CD4-positive, alpha-beta T cell treated with Interleukin-15 for 1 hour (primary cell): ENCODE measurements at places on chromosomes 2 and 18.
A peak's percentile ranks its signal among the peaks of the same experiment; 100 is the strongest.

GRCh38 chr2:3349211-3349693 lies 28.4 kb downstream of the EIPR1 start:
- DNase-seq = no peak

DNA sequence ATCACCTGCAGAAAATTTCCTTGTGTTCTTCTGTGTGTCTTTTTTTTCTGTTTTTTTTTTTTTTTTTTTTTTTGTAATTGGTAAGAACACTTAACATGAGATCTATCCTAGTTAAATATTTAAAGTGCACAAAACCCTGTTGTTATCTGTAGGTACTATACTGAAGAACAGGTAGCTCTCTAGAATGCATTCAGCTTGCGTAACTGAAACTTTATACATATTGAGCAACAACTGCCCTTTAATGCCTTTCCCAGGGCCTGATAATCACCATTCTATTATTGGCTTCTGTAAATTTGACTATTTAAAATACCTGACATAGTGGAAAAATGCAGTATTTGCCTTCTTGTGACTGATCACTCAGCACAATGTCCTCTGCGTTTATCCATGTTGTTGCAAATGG lies 701.8 kb downstream of the SUCLG1 start:
- DNase-seq = no peak

DNA sequence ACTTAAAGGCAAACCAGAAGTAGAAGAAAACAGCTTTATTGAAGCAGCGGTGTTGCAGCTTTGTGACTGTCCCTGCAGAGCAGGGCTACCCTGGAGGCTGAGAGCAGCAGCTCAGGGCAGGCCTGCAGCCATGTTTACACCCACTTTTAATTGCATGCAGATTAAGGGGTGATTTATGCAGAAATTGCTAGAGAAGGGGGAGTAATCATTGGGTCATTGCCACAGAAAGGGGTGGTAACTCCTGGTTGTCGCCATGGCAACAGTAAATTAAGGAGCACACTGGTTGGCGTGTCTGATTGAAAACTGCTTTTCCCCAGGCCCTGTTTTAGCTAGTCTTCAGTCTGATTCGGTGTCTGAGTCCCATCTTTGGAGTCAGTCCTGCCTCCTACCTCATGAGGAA lies 195.4 kb upstream of the HDAC4 start:
- no peak for DNase-seq

DNA sequence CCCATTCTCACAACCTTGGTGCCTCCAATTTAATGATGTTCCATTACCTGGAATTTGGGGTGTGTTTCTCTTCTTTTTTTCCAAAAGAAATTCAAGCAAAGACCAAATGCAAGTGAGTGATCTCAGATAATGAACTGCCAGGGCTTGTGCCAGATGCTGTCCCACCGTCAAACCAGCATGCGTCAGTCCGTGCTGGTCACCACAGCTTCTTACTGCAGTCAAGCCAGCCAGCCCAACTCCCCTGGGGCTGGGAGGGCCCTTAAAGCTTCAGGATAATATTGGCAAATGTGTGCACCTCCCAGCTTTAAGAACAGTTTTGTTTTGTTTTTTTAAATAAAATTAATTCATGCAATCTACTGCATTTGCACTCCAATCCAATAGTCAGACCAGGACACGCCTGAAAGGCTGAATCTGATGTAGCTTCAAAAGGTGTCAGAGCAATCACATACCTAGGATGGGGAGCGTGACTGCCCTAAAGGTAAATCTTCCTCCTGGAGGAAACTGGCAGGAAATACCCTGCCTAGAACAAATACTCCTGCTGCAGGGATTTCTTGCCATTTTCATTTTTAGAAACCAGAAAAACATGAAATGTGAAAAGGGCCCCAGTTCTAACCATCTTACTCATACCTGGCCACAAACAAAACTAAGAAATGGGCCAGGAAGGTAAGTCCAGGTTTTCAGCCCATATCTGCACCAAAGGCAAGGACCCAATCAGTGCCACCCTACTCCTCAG lies 26.8 kb upstream of the SP3 start:
- no peak for DNase-seq

- DNase-seq = peak; percentile 75
Observed at GRCh38 chr2:10278029-10278762, 24.5 kb upstream of the HPCAL1 start.

GRCh38 chr2:231123362-231123898 lies 1.4 kb downstream of the HTR2B start:
- DNase-seq = no peak

DNA sequence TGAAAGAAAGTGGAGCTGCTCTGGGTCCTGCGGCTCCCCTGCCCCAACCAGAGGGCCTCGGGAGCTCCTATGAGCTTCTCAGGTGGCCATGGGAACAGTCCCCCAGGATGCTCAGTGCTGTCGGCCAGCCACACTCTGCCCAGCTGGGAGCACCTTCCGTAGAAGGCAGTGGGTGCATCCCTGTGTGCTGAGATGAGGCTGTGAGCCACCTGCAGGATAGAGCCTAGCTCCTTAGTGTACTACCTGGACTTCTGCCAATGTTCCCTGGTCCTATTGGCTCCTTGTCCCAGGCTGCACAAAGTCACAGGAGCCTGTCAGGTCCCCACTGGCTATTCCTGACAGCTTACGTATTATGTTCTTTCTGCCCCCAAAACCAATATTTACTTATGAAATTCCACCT lies 16.1 kb downstream of the PRELID3A start:
- no peak for DNase-seq

- DNase-seq = no peak
Observed at GRCh38 chr2:176240301-176240700, 28.9 kb upstream of the MTX2 start.

DNA sequence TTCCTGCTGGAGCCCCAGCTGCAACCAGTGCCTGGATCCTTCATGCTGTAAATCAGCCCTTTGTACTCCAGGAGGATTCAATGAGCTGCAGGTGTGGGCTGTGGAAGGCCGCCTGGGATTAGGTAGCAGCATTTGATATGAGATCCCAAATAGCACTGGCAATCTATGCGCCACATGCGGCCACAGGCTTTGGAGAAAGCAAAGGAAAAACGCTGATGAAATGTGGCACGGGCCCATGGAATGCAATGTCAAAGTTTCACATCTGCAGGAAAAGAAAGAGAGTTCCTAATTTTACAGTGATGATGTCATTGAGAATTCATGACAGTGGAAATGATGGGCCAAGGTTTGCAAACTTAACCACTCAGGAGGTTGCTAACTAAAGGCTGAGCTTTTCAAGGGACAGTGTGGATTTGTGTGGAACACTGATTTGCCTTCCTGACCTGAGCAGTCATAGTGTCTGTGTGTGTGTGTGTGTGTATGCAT lies 216.4 kb upstream of the OSR1 start:
- DNase-seq = no peak

DNA sequence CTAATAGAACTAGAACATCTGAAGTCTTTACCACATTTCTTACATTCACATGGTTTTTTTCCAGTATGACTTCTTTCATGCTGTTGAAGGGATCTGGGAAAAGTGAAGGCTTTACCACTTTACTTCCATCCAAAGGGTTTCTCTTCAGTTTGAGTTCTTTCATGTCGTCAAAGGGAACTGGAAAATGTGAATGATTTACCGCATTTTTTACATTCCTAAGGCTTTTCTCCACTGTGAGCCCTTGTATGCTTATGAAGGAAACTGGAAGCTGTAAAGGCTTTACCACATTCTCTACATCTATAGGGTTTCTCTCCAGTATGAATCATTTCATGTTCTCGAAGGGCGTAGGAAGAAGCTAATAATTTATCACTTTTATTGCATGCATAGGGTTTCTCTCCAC lies 46.7 kb downstream of the NBEAL1 start:
- DNase-seq = no peak
